Aorta (tissue), 5 donors: ENCODE measurements at places on chromosomes 12 and 14. TPM values are rescaled to one million over a fixed set of nuclear protein-coding genes. Genes with fewer than 3 reads are reported as not detected.

GLIPR1 gene
- total RNA-seq: 152 TPM

DNA sequence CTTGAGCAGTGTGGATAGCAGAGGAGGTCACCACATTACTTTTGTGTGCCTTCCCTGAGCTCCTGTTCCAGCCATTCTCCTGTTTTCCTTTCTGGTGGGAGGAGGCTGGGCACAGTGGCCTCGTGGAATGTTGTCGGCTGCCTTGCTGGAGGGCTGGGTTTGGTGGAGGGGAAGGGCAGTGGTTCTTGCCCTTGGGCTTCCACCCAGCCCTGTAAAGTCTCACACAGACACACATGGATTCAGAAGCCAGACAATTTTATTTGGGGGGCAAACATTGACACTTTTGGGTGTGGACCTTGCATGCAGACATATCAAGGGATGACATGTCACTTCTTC, 866 bp downstream of the NPFF start:
- H3K27ac ChIP-seq: no peak overlapping the region
- H3K4me1 ChIP-seq: no peaks in the 10 kb centered on the region
- no peak overlapping the region for H3K4me3 ChIP-seq
- peaks cover under 1% of the 10 kb centered on the region for H3K36me3 ChIP-seq

- no peak overlapping the region for H3K4me3 ChIP-seq
- H3K36me3 ChIP-seq: no peaks in the 10 kb centered on the region
- no peaks in the 10 kb centered on the region for H3K27me3 ChIP-seq
- no peak for DNase-seq
- no peak overlapping the region for H3K27ac ChIP-seq
These were observed 48.5 kb downstream of the SAV1 start for GRCh38 chr14:50619569-50620141.

- no peak overlapping the region for H3K4me3 ChIP-seq
- DNase-seq: no peak
- H3K27me3 ChIP-seq: peaks cover 2% of the 10 kb centered on the region
- H3K36me3 ChIP-seq: no peaks in the 10 kb centered on the region
- no peak overlapping the region for H3K27ac ChIP-seq
- H3K4me1 ChIP-seq: no peaks in the 10 kb centered on the region
These were observed 960 bp upstream of the LRFN5 start for GRCh38 chr14:41605550-41606281.

DNA sequence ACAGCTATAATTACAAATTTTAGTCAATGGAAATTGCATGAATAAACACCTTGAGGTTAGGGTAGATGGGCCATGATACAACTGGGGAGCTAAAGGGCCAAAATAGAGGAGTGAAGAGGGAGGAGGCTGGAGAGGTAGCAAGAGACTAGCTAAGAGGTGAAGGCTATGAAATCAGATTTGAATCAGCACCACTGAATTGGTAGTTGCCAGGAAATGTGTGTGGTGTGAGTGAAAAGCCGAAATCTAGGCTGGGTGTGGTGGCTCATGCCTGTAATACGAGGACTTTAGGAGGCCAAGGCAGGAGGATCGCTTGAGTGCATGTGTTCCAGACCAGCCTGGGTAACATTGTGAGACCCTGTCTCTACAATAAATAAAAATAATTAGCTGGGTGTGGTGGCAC, 22.7 kb downstream of the YY1 start:
- no peak overlapping the region for H3K27ac ChIP-seq
- H3K4me3 ChIP-seq: no peak overlapping the region
- no peaks in the 10 kb centered on the region for H3K4me1 ChIP-seq
- no peak for DNase-seq
- H3K27me3 ChIP-seq: no peaks in the 10 kb centered on the region

DNA sequence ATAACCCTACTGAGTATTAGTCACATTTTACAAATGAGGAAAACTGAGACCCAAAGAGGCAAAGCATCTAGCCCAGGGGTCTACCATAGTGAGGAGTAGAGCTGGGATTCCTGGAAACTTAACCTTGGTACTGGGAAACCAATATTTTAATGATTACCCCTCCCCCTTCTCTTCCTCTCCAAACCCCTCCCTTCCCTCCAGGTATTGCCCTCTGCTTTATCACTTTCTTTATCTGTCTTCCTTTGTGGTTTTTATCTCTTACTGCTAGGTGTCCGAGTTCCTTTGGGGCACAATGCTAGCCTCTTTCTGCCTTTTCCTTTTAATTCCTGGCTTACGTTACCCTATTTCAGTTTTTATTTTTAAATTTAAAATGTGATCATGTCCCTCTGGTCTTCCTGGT, 2.8 kb downstream of the GABARAPL1 start:
- no peak for DNase-seq
- H3K27ac ChIP-seq: no peak overlapping the region
- H3K27me3 ChIP-seq: no peaks in the 10 kb centered on the region
- peaks cover 3% of the 10 kb centered on the region for H3K4me1 ChIP-seq
- peak overlapping the region; percentile 97 for H3K4me3 ChIP-seq
- no peaks in the 10 kb centered on the region for H3K36me3 ChIP-seq

DENND5B gene
- 19.7 TPM for total RNA-seq

DNA sequence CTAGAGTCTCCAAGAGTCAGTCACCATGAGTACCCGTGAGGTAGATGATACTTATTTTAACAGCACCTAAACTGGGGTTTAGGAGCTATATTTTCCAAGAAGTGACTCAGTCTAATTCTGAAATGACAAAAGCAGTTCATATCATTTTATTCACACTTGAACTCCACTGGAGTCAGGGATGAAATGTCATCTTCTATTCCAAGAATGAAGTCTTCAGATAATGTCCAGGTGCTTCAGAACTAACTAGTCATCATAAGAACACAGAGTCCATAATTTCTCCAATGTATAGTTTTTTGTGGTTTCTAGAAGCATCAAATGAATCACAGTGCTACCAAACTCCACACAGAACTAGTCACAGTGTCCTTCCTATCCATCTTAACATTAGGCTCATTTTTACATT, 13.3 kb downstream of the DNM1L start:
- H3K27me3 ChIP-seq: no peaks in the 10 kb centered on the region
- H3K4me1 ChIP-seq: no peaks in the 10 kb centered on the region
- no peak overlapping the region for H3K4me3 ChIP-seq
- no peaks in the 10 kb centered on the region for H3K36me3 ChIP-seq
- no peak for DNase-seq
- no peak overlapping the region for H3K27ac ChIP-seq

LALBA gene
- not detected for total RNA-seq
